ENCODE measurements at places on chromosomes 6 and 20.
A peak's percentile ranks its signal among the peaks of the same experiment; 100 is the strongest.

- no peak for DNase-seq
Measured at GRCh38 chr6:154522576-154522975, 12.1 kb upstream of the CNKSR3 start.

- peak; percentile 67 for DNase-seq
Measured at GRCh38 chr6:54419885-54420284, 111.6 kb downstream of the TINAG start.

DNA sequence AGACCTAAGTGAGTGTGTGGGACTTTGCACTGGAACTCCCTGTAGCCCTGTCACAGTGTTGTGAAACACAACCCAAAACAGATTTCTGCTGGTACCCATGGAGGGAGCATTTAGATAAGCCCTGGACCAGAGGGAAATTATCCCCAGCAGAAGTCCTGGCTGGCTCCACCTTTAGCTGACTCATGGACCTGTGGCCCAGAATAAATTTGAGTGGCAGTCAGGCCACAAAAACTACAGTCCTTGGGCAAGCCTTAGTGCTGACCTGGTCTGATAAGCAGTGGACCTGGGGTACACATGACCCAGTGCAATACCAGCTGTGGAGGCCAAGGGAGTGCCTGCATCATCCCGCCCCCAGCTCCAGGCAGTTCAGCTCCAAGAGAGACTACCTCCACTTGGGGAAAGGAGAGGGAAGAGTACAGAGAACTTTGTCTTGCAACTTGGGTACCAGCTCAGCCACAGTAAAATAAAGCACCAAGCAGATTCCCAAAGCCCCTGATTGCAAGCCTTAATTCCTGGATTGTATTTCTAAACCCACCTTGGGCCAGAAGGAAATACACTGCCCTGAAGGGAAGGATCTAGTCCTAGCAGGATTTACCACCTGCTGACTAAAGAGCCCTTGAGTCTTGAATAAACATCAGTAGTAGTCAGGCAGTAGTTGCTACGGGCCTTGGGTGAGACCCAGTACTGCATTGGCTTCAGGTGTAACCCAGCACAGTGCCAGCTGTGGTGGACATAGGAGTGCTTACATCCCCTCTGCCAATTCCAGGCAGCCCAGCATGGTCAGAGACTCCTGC is 140.4 kb upstream of the COL21A1 start:
- no peak for DNase-seq

GRCh38 chr6:97687916-97688315 is 404.9 kb upstream of the MMS22L start:
- no peak for DNase-seq

GRCh38 chr6:114747995-114748625 is 405.3 kb upstream of the HS3ST5 start:
- peak; percentile 2 for DNase-seq

DNA sequence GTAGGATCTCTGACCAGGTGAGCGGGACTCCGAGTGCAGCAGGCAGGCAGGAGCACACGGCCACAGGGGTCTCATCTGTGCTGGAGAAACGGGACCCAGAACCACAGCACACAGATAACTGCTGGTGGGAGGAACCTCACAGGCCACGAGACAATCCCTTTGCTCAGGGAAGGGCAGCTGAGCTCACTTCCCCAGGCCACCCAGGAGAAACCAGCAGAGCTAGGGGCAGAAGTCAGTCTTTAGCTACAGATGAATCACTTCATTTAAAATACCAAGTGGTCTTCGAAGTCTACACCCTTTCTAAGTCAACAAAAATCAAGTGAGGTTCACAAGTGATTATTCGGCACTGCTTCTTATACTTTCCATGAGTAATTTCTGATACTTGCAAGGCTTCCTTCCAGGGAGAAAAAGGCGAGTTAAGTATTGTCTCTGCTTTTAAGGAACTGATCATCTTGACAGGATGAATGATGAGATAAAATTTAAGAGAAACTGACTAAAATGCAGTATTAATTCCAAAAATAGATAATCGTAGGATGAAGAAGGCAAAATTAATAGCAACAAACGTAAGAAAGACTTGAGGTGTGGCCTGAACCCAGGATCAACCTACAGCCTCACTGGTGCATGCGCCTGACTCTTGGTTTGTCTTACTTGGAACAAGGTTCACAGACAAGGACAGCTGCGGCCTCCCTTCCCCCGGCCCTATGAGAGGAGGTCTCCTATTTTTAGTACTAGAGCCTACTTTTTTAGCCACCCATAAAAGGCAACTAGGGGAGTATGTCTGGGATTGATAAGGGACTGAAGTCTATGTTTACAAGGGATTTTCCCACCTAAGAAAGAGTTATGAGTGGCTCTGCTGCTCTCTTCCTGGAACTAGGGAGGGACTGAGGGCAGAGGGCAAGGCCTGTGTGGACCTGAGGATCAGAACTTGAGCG is 233.6 kb downstream of the TTLL2 start:
- no peak for DNase-seq

DNA sequence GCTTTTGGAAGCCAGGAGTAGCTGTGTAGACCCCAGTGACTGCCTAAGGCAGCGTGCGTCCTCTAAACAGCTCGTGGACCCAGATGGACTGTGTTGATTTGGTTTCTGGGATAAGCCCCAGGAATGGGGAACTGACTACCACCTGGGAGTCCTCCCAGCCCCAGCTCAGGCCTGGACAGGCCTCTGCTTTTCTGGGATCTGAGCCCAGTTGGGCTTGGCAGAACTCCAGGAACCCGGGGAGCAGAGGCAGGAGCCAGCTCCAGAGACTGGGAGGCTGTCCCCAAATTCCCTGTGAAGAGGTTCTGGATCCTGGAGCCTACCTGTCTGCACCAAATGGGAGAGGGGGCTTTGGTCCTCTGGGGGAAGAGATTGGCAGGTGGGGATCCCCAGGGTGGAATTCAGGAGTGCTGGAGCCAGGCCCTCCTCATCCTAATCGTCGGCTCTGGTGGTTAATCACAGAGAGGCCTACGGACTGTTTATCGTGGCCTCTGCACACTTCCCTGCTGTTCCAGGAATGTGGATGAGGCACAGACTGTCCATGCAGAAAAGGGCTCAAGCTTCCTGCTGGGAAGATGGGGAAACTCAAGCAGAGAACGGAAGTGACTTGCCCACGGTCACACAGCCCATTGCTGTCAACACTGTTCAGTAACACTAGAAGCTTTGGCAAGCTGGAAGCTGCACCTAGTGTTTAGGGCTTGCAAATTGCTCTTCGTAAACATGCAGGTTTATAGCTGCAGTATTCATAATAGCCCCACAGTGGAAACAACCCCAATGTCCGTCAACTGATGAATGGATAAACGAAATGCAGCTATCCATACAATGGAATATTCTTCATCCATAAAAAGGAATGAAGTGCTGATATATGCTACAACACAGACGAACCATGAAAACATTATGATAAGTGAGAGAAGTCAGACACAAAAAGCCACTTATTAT is 100.6 kb downstream of the KCNB1 start:
- DNase-seq = no peak

- DNase-seq = no peak
Measured at GRCh38 chr20:50385733-50386640, 124.2 kb upstream of the PTPN1 start.

GRCh38 chr20:7989379-7989778 is 30.2 kb downstream of the TMX4 start:
- DNase-seq = no peak

- no peak for DNase-seq
Measured at GRCh38 chr6:161949531-161949930, 675.7 kb upstream of the AGPAT4 start.

- DNase-seq = no peak
Measured at GRCh38 chr20:3027987-3028386, 15.4 kb upstream of the GNRH2 start.

GRCh38 chr6:66638099-66638498 is 931.1 kb upstream of the EYS start:
- no peak for DNase-seq

GRCh38 chr6:124963416-124963785 is 1.2 kb downstream of the RNF217 start:
- DNase-seq = no peak

DNA sequence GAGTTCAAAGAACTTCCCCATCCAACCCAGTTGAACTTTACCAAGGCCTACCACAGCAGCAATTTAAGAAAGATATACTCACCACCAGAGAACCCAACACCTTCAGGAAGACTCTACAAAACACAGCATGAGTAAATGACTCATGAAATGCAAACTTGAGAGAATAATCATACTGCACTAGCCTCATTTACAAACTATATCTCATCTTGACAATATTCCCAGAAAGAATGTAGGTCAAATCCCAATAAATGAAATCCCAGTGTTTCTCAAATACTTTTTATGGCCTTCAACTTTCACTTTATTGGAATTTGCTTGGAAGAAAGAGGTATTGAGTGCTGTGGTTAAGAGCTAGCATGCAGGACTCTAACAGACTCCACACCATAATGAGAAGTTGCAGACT is 60.0 kb downstream of the FYN start:
- DNase-seq = no peak

- DNase-seq = no peak
Measured at GRCh38 chr20:3702611-3703391, 9.6 kb downstream of the SIGLEC1 start.

GRCh38 chr20:58307270-58307669 is 2.2 kb upstream of the RAB22A start:
- DNase-seq = no peak

- DNase-seq = no peak
Measured at GRCh38 chr6:46113370-46113769, 16.4 kb upstream of the ENPP4 start.

GRCh38 chr20:42099101-42099500 is 480.9 kb upstream of the CHD6 start:
- DNase-seq = no peak

GRCh38 chr20:56511926-56512325 is 12.6 kb upstream of the FAM209A start:
- no peak for DNase-seq

DNA sequence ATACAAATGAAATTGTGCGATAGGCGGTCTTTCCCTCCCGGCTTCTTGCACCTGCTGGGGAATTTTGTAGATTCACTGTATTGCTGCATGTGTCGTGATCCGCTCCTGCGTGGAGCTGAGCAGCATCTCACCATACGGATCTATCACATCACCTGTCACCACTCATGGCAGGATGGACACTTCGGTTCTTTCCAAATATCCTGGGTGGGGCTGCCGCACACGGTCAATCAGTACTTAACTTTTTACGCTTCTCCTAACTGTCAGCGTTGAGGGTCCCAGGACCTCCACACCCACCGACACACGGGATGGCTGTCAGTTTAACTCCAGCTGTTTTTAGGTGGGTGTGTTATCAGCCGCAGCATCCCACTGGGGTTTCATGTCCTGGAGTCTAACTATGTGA is 19.2 kb downstream of the TAF4 start:
- no peak for DNase-seq

- DNase-seq = no peak
Measured at GRCh38 chr6:130755368-130756034, 71.7 kb upstream of the SMLR1 start.

DNA sequence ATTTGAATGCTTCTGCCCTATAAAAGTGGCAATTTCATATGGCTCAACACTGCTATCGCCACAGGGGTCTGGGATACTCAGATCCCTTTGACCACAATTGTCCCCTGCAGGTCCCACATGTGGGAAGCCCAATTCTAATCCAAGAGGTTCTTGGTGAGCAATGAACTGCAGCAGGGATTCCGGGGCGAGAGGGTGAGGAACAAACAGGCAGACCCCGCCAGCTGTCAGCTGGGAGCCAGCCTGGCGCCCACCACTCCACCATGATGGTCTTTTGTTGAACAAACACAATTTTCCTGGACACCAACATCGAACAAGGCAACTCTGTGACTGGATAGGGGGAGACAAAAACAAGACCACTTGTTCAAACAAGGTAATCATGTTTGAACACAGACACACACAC is 80.5 kb downstream of the TMEM242 start:
- no peak for DNase-seq

DNA sequence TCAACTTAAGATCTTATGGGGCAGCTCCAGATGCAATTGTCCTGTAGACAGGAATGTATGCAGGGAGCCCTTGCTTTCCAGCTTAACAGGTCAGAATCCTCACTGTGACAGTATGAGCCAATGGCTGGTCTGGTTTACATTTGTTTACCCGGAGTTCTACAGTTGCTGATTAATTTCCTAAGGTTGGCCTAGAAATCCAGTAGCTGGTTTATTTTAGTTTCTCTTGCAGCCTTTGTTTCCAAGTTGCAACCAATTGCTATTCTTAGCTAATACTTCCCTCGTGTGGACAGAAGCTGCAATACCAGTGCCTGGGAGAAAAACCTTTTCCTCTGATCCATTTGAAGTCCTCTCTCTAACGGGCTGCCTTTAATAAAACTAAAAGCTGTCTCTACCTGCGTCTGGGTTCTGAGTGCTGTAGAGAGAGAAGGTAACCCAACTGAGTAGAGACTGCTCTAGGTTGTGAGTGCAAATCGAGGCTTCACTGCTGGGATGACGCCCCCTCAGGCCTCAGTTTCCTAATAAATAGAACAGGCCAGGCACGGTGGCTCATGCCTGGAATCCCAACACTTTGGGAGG is 45.9 kb downstream of the ZNF217 start:
- peak; percentile 49 for DNase-seq

All from AG09319 (cell line).